ENCODE measurements at places on chromosomes 1 and 21.

- DNase-seq, result peak; percentile 29
Measured at GRCh38 chr1:91604632-91605031, 104.0 kb downstream of the CDC7 start.

- DNase-seq, result no peak
Measured at GRCh38 chr1:234917495-234918180, 211.0 kb downstream of the TOMM20 start.

DNA sequence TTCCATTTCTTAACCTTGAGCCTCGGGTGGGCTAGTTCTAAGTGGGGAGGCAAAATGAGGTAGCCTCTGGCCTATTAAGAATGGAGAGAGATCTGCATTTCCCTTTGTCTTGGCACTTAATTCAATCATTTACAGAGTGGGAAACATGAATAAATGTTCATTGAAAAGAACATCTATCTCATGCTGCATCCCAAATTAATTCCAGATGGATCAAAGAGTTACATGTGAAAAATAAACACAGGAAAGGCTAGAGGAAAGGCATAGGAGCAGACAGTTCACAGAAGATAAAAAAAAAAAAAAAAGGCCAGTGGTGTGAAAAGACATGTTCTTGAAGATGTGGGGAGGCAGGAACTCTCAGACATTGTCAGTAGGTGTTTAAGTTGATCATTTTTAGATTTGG is 35.7 kb upstream of the EPS8L3 start:
- DNase-seq, result no peak

GRCh38 chr1:243831463-243831862 is 18.6 kb downstream of the AKT3 start:
- DNase-seq, result no peak

GRCh38 chr1:54479251-54479650 is 68.8 kb upstream of the ACOT11 start:
- DNase-seq, result no peak

DNA sequence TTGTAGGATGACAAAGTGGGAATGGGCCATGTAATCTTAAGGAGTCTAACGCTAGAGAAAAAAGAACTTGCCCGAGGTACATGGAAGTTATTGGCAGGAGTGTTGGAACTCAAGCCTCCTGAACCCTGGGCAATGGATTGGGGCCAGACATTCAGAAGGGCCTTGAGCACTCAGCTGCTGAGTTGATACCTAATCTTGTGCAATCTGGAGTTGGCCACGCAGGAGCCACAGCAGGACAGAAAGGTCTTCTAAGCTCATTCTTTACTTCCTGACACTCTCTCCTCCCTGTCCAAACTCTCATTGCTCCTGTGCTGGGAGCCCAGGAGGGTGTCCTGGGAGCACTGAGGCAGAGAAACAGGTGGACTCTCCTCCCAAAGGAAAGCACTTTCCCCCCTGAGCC is 25.1 kb upstream of the CSF1 start:
- no peak for DNase-seq

DNA sequence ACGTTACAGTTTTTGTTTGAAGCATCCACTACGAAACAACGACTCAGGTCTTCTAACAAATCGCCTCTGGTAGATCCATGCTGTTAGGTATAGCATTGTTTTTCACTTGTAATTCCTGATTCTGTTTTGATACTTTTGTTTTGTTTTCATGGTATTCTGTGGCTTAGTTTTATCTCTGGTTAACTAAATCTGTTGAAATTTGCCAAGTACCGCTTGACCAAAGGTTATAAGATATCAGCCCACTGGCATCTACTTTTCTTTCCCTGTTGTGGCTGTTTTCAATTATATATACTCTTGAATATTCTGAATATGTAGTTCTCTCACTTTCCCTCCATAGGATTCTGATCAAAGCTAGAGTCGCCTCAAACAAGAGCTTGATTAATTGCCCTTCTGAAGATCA is 274.8 kb upstream of the C1orf105 start:
- DNase-seq, result no peak

DNA sequence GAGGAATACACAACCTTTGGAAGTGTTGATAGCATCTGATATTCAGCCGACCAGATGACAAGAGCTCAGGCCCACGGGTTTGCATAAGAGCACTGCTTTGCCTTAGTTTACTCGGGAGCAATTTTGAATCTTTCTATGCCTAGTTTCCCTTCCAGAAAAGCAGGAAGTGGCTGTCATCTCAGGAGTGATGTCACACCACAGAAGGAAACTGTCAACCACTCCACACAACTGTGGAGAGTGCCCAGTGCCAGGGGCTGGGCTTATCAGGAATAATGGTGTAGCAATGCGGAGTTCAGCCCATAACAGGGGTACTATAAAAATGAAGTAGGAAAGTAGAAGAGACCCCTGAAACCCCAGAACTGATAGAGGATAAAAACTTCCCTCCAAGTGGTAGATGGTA is 28.4 kb downstream of the NTPCR start:
- DNase-seq, result no peak

DNA sequence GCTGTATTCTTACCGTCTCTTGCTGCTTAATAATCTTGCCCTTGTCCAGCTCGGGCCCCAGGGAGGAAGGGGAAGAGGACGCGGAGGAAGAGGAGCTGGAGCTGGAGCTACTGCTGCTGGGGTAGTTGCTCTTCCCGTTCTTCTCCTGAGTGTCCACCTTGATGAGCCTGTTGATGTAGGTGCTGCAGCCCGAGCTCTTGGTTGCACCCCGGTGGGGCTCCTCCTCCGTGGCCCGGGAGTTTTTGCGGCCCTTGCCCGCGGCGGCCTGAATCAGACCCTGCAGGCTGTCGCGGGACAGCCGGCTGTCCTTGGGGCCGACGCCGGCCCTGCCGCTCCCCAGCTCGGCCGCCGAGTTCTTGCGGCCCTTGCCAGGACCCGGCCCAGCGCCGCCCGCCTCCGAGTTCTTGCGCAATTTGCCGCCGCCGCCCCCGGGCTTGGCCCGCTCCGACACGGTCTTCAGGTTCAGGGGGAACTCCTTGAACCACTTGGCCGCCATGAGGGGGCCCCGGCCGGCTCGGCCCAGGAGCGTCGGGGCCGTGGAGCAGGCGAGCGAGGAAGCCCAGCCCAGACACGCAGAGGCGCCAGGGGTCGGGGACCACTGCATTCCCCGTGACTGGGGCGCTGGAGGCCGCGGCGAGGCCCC is 475 bp upstream of the TDRD10 start:
- DNase-seq, result no peak

DNA sequence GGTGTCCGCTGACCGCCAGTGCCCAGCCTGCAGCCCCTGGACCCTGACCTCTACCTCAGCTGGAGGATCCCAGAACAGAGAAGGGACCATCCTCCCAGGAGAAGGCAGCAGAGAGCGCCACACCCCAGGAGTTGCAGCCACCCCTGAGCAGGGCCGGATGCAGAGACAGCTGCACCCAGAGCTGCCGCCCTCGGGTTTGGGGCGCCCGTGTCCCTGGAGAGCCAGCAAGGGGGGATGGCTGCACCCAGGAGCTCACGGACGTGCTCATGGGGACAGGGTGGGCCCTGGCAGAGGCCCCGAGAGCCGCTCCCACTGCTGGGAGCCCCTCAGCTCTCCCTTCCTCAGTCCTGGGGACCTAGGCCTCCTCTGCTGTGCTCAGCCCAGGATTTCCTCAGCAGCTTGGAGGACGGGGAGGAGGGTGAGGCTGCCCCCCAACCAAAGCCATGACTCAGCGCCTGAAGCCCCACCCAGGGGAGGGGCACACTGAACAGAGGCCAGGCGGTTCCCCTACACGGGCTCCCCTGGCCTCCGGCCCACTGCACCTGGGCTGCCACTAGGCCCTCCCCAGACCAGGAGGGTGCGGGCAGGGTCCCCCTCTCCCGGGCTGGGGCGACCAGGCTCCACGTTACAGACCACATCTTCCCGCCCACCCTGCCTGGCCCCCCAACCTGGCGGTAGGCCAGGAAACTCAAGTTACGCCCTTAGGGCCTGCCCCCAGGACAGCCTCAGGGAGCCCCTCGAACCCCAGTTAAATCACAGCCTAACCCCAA is 2.2 kb downstream of the ACAP3 start:
- DNase-seq, result peak; percentile 29

DNA sequence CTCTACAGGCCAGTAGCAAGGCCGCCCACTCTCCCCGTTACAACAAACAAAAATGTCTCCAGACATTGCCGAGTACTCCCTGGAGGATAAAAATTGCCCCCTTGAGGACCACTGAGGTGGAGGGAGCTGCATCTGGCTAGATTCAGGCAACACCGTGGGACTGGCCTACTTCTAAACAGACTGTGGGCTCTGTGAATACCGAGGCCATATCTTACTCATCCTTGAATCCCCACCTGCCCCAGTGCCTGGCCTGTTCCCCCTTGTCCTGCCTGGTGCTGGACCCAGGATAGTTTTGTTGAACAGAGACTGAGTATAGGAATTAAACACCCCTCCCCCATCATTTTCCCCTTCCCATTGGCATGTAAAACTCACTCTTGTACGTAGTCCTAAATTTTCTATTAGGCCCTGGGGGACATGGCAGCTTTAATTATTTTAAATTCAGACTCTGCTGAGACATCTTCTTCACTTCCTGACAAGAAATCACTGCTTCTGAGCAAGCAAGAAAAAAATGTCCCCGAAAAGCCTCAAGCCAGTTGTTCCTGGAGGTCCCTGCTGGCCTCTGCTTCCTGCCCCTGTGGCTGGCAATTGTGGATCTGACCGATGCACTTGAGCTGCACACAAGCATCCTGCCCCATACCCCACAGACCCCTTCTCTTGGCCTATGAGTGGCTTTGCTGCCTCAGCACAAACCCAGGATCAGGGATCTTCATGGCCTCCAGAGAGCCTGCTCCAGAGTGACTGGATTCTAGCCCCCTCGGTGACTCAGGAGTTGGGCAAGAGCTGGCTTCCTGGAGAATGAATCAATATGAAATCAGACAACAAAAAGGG is 111.0 kb downstream of the ACTL8 start:
- DNase-seq, result peak; percentile 72
